Melanocyte of skin (primary cell): ENCODE measurements at places on chromosomes 13 and 19. TPM values are rescaled to one million over a fixed set of nuclear protein-coding genes. Genes with fewer than 3 reads are reported as not detected.

The GJB6 gene
- total RNA-seq: not detected in 2 replicates

The CEACAM16 gene
- total RNA-seq: not detected in 2 replicates

The BRCA2 gene
- total RNA-seq: 7.2 and 8.4 TPM in 2 replicates

The CILP2 gene
- total RNA-seq: 0.33 and 0.62 TPM in 2 replicates

The SMIM44 gene
- not detected in 2 replicates for total RNA-seq

The PRTN3 gene
- total RNA-seq: not detected in 2 replicates

The GDF15 gene
- total RNA-seq: 137 and 325 TPM in 2 replicates

The CAMSAP3 gene
- under 0.01 TPM in 1 of 2 replicates, not detected in the other for total RNA-seq

The FGF9 gene
- total RNA-seq: not detected in 2 replicates

The HIPK4 gene
- total RNA-seq: 0.36 TPM in 1 of 2 replicates, not detected in the other

The HRC gene
- not detected in 2 replicates for total RNA-seq

The GPALPP1 gene
- total RNA-seq: 13.1 and 28.0 TPM in 2 replicates

The CHAMP1 gene
- total RNA-seq: 20.4 and 23.4 TPM in 2 replicates

The PCDH17 gene
- 0.15 TPM in 1 of 2 replicates, not detected in the other for total RNA-seq

The ZNF135 gene
- total RNA-seq: 3.4 and 7.3 TPM in 2 replicates

The CACNA1A gene
- 0.36 and 0.69 TPM in 2 replicates for total RNA-seq

The CYP4F3 gene
- total RNA-seq: not detected in 2 replicates

The WDR62 gene
- total RNA-seq: 4.0 and 6.2 TPM in 2 replicates

The ZNF536 gene
- 4.1 and 5.1 TPM in 2 replicates for total RNA-seq

The DACH1 gene
- total RNA-seq: not detected in 2 replicates

The DMRTC2 gene
- not detected in 2 replicates for total RNA-seq

The MBD3L3 gene
- not detected in 2 replicates for total RNA-seq

The ZNF420 gene
- 7.3 and 8.8 TPM in 2 replicates for total RNA-seq

The ZNF577 gene
- 4.1 and 9.5 TPM in 2 replicates for total RNA-seq

The ZNF304 gene
- total RNA-seq: 9.7 and 10.8 TPM in 2 replicates

The NPAS1 gene
- 0.34 and 0.36 TPM in 2 replicates for total RNA-seq

The KCNJ14 gene
- 0.34 and 0.36 TPM in 2 replicates for total RNA-seq

The CACNG7 gene
- total RNA-seq: not detected in 2 replicates

The CPB2 gene
- total RNA-seq: not detected in 2 replicates

The ABHD8 gene
- total RNA-seq: 5.1 and 8.3 TPM in 2 replicates

The EID2 gene
- total RNA-seq: 5.5 and 9.1 TPM in 2 replicates

The NANOS3 gene
- not detected in 2 replicates for total RNA-seq

The ADAMTS10 gene
- total RNA-seq: 0.62 and 2.0 TPM in 2 replicates

The AP1M2 gene
- not detected in 2 replicates for total RNA-seq

The ZNF805 gene
- total RNA-seq: 13.3 and 16.5 TPM in 2 replicates

The ZNF737 gene
- total RNA-seq: 7.9 and 12.0 TPM in 2 replicates

The TEKTIP1 gene
- total RNA-seq: not detected in 2 replicates

The FAM124A gene
- 9.3 and 22.7 TPM in 2 replicates for total RNA-seq
